Muscle of arm (tissue), 14 donors: ENCODE measurements at places on chromosomes 3 and 15.

DNA sequence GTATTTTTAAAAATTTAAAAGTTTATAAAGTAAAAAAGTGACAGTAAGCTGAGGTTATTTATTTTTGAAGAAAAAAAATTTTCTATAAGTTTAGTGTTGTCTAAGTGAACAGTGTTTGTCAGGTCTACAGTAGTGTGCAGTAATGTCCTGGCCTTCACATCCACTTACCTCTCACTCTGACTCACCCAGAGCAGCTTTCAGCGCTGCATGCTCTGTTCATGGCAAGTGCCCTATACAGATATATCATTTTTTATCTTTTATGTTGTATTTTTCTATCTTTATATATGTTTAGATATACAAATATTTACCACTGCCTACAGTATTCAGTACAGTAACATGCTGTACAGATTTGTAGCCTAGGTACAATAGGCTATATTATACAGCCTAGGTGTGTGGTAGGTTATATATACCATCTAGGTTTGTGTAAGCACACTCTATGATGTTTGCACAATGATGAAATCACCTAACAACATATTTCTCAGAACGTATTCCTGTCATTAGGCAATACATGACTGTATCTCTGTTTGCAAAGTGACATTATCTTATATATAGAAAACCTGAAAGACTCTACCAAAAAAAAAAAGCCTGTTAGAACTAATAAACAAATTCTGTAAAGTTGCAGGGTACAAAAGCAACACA, 75.9 kb upstream of the TMC3 start:
- no peak for DNase-seq

- DNase-seq, result no peak
Observed at GRCh38 chr3:108554913-108555571, 34.2 kb downstream of the CIP2A start.

GRCh38 chr3:113498221-113499005, 16.5 kb downstream of the SPICE1 start:
- no peak for DNase-seq

GRCh38 chr3:52471371-52472238, 16.2 kb downstream of the NISCH start:
- DNase-seq, result no peak

DNA sequence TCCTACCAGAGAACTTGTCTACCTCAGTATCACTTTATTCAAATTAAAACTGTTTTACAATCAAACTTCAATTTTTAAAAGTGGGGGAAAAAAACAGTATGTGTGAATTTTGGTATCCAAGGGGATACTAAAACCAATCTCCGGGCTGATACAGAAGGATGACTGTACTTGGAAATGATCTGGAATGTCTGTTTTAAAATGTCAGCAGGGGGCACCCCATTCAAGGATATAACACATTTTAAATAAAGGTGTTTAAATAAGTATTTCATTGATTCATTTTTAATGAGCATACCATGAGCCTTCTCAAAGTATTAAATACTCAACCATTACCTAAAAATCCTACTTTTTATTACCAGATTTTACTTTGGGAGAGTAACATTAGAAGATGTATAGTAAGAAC, 67.9 kb downstream of the ULK4 start:
- DNase-seq, result peak; percentile 38

DNA sequence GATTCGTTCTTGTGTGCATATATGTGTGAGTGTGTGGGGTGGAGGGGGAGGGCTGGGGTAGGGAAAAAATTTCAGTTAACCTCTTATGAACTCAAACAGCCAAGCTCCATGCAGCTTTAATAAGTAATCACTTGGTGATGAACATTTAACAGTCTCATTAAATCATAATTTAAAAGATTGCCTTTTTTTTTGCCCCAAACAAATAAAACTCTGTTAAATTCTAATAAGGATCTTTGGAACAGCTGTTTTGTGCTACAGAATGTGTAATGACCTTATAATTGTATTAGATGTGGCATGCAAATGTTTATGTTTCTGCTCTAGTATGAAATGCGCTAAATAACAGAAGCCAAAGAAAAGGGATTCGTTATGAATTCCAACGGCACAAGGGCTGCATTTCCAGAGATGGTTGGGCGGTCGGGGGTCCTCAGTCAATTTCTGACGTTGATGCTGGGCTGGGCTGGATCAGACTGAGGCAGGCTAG, 80.0 kb upstream of the RORA start:
- DNase-seq, result no peak

GRCh38 chr3:168472783-168473182, 377.1 kb upstream of the GOLIM4 start:
- DNase-seq, result no peak

DNA sequence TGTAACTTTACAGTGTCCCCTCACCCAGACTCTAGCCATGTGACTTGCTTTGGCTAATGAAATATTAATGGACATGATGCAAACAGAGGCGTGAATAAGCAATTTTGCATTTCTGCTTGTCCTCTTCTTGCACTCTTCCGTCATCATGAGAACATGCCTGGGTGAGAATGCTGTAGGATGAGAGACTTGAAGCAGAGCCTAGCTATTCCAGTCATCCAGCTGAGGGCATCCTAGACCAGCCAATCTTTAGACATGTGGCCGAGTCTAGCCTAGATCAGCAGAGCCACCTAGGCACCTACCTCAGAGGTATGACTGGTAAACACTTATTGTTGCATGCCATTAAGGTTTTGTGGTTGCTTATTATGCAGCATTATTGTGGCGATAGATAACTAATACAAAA, 450.5 kb upstream of the AZI2 start:
- no peak for DNase-seq

GRCh38 chr15:88917760-88918159, 4.6 kb upstream of the MFGE8 start:
- no peak for DNase-seq

DNA sequence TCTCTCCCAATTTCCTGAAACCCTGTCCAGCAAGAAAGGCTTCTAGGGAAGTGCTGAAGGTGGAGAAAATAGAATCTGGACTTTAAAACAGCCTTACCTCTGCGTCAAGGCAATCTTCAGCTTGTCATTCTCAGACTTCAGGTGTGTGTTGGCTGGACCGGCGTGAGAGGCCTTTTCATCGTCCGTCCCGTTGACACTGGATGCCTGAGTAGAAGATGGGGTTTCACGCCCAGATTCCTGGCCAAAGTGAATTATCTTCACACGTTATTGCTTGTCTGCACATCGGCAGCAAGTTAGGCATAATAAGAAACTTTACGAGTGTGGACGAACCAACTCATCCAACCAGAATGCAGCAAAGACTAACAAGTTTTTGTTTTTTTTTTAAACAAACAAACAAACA, 49.5 kb downstream of the WHAMM start:
- no peak for DNase-seq

- DNase-seq, result no peak
Observed at GRCh38 chr3:157647820-157648219, 144.6 kb upstream of the VEPH1 start.

GRCh38 chr15:35293353-35294130, 208.4 kb upstream of the NANOGP8 start:
- DNase-seq, result no peak

GRCh38 chr15:48112242-48112641, 8.5 kb upstream of the SLC24A5 start:
- DNase-seq, result no peak

DNA sequence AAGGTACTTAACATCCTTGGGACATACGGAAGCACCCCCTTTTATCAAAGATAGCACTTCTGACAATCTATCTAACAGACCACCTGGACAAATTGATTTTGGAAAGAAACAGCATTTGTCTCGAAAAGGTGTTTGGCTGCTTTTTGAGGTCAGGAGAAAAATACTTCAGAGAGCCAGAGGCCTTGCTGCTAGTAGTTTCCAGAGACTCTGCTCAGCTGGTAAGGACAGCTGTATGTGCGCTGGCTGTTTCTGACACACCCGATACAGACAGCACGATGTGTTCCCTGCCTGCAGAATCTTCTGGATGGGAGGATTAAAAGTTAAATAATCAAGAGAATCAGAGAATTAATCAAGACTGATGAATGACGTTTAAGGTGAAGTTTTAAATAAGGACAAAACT, 15.6 kb upstream of the GYG1 start:
- DNase-seq, result no peak

GRCh38 chr3:87359826-87360225, 83.4 kb upstream of the POU1F1 start:
- DNase-seq, result no peak

DNA sequence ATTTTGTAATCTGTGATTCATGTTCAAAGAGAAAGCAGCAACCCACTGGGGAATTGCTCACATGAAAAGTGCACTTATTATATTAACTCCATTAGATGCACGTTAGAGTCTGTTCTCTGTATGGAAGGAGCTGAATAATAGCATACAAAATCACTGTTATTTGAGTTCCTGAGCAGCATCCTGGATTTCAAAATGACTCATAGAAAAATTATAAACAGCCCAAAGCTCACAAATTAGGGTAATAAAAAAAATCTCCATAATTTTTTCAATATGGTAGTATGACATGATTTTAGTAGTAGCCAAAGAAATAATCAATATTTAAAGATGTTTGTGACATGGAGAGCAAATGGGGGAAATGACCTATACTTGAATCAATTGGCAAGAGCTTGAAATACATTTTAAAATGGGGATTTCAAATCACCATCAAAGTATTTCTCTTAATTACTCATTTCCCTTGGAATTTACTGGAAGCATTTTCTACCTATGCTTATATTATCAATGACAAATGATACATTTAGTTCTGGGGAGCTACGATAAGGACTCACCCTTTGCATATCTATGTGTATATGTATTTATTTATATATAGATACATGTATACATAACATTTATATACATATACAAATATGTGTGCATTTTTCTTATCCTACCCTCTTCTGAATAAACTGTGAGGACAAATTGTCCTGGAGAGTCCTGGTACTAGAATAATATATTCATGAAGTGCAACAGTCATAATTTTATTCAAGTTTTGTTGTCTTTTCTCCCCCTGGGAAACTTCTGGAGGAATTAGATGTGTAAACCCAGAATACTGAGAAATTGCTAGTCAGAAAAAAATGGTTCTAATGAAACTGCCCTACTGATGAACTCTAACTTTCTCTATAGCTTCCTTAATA, 116.3 kb downstream of the RPL22L1 start:
- no peak for DNase-seq

GRCh38 chr3:147705651-147706051, 296.5 kb downstream of the ZIC1 start:
- DNase-seq, result no peak

DNA sequence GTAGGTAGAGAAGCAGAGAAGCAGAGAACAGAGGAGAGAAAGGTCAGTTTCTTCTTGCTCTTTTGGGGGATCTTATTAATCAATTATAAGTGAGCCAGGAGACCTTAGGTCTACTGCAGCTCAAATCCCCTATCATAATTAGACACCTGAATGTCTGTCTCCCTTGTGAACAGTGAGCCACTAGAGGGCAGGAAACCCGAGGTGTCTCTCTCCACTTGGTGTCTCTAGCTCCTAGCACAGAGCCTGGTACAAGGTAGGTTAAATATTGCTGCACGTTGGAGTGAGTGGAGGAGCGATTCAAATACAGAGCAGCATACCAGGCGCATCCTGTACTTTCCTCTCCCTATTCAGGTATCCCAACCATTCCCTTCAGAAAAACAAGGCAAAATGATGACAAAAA, 2.0 kb upstream of the ST8SIA2 start:
- DNase-seq, result no peak

GRCh38 chr3:141279077-141279967, 47.7 kb downstream of the PXYLP1 start:
- no peak for DNase-seq

DNA sequence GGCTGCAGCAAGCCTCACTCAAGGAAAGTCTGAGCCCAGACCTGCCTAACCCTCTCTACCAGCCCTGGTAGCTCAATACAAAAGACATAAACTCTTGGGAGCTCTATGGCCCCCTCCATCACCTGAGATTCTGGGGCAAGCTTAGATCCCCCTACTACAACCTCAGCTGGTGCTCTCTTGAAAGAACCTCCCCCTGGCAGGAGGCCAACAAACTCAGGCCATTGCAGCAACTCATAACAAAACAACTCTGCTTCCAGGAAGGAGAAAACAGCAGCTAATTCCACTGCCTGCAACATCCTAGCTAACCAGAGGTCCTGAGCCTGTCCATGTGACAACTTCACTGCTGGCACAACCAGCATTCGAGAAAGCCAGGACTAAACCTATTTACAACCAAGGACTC, 169.2 kb downstream of the ROBO1 start:
- no peak for DNase-seq

GRCh38 chr3:46649436-46649835, 37.1 kb downstream of the FAM240A start:
- no peak for DNase-seq

DNA sequence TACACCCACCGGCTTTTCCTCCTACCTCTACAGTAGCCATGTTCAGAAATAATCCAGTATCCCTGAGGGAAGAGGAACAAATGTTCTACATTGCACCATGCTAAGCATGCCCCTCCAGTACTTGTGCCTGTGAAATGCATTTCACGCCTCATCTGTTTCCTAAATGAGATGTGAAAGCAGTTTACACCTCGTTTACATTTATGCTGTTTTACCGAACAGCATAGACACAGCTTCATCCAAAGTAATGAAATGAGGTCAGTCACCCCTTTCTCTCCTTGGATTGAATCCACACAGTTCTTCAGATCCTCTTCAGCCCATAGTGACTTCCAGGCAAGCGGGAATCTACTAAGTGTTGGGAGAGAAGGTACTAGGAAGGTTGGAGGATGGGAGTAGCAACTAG, 514.3 kb downstream of the PDCD6IP start:
- DNase-seq, result no peak

- no peak for DNase-seq
Observed at GRCh38 chr3:9279966-9280365, 30.5 kb upstream of the SRGAP3 start.
